BJ (cell line): ENCODE measurements at places on chromosomes 5 and 9.

GRCh38 chr5:142876817-142877216 lies 106.6 kb downstream of the ARHGAP26 start:
- no peak for DNase-seq

DNA sequence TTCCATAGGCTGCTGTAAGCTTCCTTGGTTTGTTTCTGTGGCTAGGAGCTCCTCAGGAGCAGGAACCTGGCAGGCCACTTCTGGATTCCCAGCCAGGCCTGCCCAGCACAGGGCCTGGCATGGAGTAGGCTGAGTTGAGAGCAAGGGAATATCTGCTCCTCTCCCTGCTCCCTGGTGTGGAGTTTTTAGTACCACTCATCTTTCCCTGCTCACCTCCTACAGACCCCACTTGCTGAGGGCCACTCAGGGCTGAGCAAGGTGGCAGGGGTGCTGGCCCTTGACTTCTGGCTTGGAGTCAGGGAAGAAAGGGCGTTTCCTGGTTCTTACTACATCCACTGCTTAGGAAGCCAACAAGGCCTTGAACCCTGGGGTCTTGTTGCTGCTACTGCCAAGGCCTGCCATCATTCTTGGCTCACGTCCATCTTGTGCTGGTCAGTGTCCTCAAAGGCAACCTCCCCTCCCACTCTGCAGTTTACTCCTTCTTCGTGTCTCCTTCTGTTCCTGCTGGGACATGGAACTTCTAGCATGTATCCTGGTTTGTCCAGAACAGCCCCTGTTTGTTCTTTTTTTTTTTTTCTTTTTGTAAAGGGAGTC lies 54.9 kb downstream of the PSD2 start:
- DNase-seq: no peak

DNA sequence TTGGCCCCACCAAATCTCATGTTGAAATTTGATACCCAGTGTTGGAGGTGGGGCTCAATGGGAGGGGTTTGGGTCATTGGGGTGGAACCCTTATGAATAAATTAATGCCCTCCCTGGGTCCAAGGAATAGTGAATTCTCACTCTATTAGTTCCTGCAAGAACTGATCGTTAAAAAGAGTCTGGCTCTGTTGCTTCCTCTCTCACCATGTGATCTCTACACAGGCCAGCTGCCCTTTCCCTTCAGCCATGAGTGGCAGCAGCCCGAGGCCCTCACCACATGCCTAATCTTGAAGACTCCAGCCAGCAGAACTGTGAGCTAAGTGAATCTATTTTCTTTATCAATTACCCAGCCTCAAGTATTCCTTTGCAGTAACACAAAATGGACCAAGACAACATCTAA lies 106.0 kb downstream of the CAAP1 start:
- no peak for DNase-seq

DNA sequence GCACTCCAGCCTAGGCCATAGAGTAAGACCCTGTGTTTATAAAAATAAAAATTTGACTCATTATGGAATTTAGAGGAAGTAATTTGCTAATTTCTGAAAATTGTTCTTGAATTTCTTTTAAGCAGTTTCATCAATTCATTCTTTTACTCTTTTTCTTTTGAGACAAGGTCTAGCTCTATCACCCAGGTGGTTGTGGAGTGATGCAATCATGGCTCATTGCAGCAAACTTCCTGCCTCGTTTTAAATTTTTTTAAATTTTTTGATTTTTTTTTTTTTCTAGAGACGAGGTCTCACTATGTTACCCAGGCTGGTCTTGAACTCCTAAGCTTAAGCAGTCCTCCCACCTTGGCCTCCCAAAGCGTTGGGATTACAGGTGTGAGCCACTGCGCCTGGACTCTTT lies 3.1 kb upstream of the CAMLG start:
- DNase-seq: no peak

- no peak for DNase-seq
Observed at GRCh38 chr5:173238312-173239232, 3.6 kb upstream of the NKX2-5 start.
